KG1 (cell line): ENCODE measurements at places on chromosomes 3 and 15.

DNA sequence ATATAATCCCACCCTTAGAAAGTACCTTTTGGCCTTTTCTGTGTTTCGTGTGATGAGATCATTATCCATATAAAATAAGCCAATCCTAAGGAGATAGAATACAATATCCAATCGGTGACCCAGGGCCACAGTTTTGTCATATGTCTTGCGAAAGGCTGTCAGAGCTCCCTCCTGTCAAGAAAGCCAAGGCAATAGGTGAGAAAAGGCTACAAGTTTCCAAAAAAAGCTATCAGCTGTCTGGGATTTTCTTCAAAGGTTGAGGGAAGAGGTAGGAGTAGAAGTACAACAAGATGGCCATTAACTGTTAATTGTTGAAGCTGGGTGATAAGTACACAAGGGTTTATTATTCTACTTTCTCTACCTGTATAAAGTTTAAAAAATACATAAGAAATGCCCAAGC lies 4.0 kb downstream of the PSMD6 start:
- DNase-seq: no peak

DNA sequence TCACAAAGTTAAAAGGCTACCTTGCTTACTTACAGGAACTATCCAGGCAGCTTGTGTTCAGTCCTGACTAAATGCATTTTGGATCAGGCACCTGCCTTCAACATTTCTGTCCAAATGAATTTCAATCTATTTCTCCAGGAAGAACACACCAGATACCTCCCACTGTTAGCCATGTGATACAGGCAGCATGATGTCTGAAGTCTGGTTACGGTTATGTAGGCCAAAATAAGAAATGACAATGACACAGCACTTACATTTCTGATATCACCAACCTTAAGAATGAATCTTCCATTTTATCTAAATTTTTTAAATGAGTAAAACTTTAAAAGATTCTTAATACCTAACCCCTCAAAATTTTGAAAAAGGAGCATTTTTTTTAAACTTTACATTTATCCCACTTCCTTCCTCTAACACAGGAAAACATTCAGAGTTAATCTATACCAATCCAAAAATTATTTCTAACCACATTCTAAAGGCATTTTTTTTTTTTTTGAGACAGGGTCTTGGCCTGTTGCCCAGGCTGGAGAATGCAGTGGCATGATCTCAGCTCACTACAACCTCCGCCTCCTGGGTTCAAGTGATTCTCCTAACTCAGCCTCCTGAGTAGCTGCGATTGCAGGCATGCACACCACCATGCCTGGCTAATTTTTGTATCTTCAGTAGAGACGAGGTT lies at the start of gene MAP4:
TSS of gene MAP4 (minus strand) at position 116 of the 673 bp plus-strand sequence. CDS start 17,556 bp downstream, outside the sequence.
- DNase-seq: no peak

GRCh38 chr3:122843604-122844003 lies 48.7 kb downstream of the SLC49A4 start:
- no peak for DNase-seq

- DNase-seq: no peak
Observed at GRCh38 chr15:68897016-68897415, 33.3 kb upstream of the SPESP1 start.

DNA sequence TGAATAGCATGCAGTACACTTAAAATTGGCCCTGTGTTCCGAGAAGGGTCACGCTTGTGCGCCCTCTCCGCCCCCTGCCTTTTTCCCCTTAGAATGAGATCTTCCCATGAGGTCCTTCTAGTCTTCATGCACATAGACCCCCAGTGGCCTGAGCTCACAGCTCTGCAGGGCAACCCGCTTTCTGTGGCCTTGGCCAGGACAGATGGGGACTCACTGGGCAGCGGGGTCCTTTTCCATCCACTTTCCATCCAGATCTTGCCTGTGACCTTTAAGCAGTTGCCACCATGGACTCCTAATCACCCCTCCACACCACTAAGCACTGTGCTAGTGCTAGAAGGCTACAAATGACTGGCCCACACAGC lies 244.4 kb downstream of the UACA start:
- DNase-seq: no peak

DNA sequence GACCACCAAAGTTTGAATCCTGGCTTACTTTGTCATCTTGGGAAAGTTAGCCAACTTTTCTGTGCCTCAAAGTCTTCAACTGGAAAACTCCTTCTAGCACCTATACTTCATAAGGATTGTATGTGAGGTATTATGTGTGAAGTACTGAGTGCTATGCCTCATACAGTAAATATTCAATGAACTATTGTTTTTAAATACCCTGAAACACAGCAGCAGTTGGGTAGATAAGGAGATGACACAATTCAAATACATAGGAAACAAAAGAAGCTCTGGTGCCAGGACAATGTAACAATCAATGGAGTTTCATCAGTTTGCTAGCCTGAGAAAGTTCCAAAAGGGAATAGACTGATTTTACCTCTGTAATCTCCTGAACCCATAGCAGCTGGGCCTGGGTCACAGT lies 43.3 kb downstream of the TUBGCP4 start:
- DNase-seq: no peak

GRCh38 chr3:63922491-63923199 lies 10.5 kb upstream of the SCAANT1 start:
- DNase-seq: no peak

- DNase-seq: no peak
Observed at GRCh38 chr15:74037171-74038117, 42.9 kb downstream of the PML start.

DNA sequence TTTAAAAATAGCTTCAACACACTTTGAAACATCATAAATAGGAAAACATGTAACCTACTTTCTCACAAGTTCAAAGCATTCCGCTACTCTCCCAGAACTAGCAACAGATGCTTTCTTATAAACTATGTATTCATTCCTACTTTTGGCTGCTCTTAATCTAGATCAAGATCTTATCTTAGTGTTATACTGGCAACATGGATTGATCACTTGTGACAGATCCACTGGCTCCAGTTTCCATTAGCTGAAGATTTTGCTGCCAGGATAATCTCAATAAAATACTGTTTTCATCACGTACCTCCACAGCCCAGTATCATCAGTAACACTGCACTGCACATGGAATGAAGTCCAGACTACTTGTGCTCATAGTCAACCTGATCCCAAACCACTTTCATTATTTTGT lies 491.7 kb upstream of the AGTR1 start:
- no peak for DNase-seq

DNA sequence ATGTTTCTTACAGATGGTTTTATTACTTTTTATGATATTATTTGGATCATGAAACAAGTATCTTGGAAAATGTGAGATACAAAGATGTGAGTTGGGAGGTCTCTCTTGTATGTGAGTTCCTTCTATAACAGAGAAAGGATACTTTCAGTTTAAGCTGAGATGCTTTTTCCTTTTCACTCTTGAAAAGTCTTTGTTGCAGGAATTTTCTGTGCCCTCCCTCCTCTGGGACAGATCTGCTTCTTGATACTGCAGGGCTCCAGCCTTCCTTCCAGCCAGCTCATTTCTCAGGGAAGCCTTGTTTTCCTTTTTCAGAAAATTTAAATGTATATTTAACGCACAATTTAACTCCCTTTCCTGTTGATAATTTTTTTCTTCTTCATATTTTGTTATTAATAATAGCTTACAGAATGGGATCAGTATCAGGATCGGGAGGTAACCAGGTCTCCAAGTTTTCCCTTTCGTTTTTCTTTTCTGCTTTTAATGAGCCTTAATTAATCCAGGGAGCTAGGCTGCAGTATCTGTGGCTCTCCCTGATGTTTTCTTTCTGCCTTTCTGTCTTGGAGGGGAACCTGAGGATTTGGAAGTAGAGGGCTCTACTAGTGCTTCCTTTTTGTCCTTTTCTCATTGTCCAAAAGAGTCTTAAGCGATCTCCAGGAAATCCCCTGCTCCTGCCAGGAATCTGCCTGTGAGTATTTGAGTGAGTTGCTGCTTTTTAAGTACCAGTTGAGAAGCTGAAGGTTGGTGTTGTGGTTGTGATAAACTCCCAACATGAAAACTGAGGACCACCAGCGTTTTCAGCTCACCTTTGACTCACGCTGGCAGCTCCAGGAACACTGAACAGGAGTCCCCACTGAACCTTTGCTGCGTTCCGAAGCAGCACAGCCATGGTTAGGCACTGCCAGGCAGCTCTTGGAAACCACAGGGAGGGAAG lies 105.7 kb downstream of the IGF1R start:
- DNase-seq: no peak

GRCh38 chr15:36831904-36832287 lies 252.5 kb downstream of the CDIN1 start:
- no peak for DNase-seq

DNA sequence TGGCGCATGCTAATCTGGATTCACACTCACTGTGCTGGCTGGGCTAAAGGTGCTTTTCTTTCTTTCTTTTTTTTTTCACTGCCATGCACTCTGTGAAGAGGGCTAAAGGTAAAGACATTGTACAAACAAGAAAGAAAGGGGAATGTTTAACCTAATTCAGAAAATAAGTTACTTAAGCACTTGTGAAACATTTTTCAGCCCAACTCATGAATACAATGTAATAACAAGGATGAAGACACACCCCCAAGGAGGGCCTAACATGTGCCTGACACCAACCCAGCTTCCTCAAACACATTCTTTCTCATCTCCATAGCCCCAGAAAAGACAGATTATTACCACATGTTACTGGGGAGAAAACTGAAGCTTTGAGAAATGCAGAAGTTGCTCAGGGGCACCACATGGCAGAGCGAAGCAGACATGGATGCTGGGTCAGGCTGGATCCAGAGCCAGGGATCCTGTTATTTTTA lies 5.7 kb downstream of the STIMATE start:
- DNase-seq: no peak

GRCh38 chr15:50259276-50259675 lies 6.2 kb downstream of the HDC start:
- no peak for DNase-seq

DNA sequence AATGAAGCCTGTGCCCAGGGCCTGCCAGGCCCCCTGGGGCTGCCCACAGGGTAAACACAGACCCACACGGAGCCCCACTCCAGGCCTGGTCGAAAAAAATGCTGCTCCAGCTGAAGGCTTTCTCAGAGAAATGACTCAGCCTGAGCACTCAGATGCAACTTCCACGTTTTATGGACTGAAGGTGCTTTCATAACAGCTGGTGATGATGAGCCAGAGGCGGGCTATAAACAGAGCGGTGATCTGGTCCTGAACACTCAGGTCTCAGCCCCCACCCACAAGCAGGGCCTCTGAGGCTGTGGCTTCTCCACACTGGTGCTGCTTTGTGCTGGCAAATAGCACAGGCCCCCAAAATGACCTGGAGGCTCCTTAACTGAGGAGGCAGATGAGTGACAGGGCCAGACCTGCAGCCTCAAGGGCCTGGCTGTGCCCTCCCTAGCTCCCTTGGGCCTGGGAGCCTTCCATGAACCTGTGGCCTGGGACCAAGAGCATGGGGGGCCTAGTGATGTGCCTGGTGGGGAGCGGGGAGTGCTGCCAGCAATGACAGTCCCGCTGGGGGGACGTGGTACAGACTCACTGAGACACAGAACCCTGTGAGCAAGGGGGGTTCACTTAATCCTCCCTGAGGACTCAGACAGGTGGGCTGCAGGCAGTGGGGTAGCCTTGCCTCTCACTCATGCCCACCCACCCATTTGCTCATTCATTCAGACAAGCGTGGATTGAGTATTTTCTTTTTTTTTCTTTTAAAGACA lies 23.0 kb upstream of the FURIN start:
- DNase-seq: no peak
